Vagina (tissue), 2 donors: ENCODE measurements at places on chromosomes 1 and 21. TPM values are rescaled to one million over a fixed set of nuclear protein-coding genes. Genes with fewer than 3 reads are reported as not detected.

Gene KCNE2
- not detected for total RNA-seq

- no peak for DNase-seq
These were observed 1198.9 kb downstream of the PLA2G4A start for GRCh38 chr1:188027613-188028012.

DNA sequence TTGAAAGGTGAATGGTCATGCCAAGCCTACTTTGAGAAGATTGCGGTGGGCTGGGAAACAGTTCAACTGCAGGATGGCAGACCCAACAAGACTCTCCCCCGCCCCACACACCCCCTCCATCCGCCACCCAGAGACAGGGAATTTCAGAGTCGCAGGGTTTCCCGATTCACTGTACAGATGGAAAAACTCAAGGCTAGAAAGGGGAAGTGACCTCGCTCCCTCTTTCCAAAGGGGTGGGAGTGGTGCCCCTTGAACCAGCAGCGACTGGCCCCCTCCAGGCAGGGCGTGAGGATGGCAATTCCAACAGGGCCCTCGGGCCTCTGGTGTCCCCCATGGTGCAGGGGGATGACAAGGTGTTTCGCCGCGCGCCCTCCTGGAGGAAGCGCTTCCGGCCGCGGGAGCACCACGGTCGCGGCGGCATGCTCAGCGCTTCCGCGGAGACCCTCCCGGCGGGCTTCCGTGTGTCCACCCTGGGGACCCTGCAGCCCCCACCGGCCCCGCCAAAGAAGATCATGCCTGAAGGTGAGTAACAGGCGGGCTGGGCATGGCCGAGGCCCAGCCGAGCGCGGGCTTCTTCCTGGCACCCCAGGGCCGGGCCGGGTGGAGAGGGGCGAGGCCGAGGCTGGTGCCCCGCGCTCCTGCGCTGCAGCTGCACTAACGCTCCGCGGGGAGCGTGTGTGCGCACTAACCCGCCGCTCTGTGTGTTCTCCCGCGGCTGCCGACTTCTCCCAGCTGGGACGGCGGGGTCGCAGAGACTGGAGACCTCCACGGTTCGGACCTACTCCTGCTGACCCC is 10.4 kb downstream of the MYOG start:
- DNase-seq: no peak

DNA sequence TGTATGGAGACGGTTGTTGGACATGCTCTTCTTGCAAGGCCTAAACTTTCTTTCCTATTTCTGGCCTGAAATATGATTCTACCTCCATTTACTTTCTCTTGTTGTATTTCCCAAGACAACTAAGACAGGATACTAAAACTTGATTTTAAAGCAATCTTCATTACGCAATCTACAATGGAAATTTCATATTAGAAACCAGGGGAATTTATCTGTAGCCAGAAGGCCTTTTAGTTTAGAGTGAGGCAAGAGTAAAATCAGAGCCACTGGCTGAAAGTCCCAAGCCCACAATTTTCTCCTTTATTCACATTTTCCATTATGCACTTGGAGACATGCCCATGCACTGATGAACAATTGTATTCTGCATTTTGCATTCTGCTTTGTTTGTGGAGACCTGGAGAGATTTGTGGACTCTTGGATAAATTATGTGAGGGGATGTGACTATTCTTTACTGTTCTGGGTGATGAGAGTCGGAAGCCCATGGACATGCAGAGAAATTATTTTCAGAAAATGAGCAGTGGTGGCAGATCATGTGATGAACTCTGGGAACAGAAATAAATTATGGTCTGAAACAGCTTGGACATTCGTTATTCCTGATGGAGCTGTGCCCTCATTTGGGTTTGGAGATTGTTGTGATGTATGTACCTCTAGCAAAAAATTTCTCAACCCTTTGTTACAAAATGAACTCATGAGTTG is 336.8 kb downstream of the SEC16B start:
- DNase-seq: no peak

DNA sequence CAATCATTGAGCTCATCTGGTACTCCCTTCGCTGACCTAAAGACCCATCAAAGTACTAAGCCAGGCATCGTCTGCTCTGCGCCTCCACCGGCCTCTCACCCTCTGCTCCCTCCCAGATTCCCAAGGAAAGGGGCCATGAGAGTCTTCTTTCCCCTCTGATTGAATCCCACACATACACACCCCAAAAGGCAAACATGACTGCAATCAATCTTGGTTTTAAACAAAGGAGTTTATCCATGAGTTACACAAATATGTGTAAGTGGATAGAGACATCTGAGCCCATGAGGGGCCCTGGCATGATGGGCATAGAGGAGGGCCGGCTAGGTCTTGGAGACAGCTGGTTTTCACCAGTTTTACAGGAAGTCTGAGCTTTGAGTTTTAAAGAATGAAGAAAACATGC is 50.9 kb downstream of the CAPN2 start:
- DNase-seq: no peak

Gene SLC44A5
- total RNA-seq: 1.2 TPM

Gene KRTAP10-10
- total RNA-seq: not detected

DNA sequence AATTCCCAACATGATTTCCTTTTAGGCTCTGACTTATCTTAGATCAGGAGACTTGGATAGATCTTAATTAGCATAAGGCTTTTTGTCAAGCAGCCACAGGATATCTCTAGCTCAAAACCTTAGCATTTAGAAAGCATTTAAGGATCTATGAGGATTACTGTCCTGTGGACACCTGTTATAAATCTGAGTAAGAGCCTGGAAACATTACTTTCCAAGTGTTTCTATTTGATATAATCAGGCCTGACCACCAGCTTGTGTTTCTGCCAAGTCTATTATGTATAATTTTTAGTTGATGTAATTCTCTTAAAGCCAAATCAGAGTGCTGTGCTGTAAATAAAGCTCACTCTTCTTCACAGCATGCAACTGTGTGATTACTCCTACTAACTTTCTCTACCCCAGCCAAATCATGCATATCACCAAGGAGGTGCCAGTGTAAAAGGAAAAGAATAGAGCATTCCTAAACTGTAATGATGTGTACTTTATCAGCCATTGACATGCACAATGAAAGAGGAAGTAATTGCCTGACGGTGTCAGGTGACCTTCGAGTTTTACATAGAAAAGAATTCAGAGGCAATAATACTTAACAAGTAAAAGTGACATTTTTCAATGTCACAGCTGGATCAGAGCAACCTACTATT is 309.9 kb upstream of the PRMT6 start:
- DNase-seq: no peak

Gene CACHD1
- 27.7 TPM for total RNA-seq

GRCh38 chr21:33667636-33668035 is 25.3 kb downstream of the ITSN1 start:
- DNase-seq: no peak

Gene RNU1-2
- 19,908 TPM for total RNA-seq

GRCh38 chr1:51237351-51238033 is 1.4 kb downstream of the RNF11 start:
- DNase-seq: no peak

DNA sequence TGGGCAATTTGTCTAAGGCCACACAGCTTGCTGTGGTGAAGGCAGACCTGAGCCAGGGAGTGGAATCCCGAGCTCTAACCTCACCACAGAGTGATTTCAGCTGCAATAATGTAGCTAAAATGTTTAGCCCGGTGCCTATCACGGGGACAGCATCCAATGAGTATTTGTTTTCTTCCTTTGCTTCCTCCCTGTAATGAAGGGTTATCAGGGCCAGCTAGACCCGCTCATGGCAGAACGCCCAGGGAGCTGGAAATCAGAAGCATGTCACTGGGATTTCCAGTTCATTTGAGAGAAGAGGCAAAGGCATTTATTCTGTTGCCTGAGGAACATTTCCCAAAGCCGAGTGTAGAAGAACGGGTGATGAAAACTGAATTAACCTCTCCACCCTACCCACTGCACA is 183.1 kb downstream of the ZSCAN20 start:
- peak; percentile 44 for DNase-seq

Gene RPTN
- 0.25 TPM for total RNA-seq

Gene AMPD1
- total RNA-seq: not detected

DNA sequence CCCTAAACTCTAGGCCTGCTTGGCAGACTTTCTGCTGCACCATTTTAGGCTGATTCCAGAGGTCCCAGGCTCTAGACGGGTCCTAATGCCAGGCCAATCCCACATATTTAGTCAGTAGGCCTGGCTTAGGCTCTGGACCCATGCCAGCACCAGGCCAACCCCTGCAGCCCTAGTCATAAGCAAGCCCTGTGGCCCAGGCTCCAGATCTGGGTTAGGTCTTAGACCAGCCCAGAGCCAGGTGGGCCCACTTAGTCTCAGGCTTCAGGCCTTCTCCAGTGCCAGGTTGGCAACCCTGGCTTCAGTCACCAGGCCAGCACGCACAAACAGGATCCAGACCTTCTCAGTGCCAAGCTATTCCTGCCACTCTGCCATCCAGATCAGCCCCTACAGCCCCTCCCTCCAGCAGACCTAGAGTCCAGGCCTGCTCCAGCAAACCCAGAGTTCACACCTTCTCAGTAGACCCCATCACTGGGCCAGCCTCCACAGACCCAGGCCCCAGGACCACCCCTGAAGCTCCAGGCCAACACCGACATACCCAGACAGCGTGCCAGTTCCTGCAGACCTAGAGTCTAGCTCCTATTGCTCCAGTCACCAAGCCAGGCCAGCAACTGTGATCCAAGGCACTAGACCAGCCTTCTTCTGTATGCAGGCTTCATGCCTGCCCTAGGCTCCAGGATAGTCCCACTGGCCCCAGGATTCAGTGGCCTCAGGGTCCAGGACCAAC is 467.6 kb downstream of the RWDD3 start:
- no peak for DNase-seq

Gene GJC2
- 4.4 TPM for total RNA-seq

Gene CAPN8
- total RNA-seq: 0.49 TPM

GRCh38 chr1:70033266-70033873 is 172.0 kb downstream of the LRRC40 start:
- DNase-seq: no peak

Gene OR2L3
- not detected for total RNA-seq

Gene CD101
- total RNA-seq: 3.9 TPM

DNA sequence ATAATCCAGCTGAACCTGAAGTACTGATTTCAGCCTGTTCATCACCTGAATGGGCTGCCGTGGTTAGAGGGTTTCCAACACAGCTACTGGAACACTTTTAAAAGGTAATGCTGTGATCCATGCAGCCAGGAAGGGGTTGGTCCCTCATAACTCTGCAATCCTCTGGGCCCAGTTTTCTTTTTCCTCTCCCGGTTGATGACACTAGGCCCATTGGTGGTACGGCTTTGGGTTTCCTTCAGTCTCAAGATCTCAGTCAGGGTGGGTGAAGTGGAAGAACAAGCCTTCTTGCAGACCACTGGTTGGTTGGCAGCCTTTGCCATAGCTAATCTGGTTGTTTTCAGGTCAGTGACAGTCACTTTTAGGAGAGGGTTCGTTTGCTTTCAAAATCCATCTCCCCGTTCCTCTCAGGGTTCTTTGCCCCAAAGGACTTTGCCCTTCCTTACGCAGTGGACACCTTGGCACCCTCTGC is 502 bp upstream of the SLC35A3 start:
- DNase-seq: no peak

Gene SLC45A1
- total RNA-seq: 13.8 TPM

- DNase-seq: no peak
These were observed at the start of gene PDE9A for GRCh38 chr21:42653231-42654061. PDE9A (plus strand) TSS chr21:42653621; CDS start chr21:42653815, 194 bp downstream.

Gene SLC50A1
- total RNA-seq: 11.8 TPM

Gene ACTN2
- 1.5 TPM for total RNA-seq
